ENCODE measurements at places on chromosomes 13 and 19.

DNA sequence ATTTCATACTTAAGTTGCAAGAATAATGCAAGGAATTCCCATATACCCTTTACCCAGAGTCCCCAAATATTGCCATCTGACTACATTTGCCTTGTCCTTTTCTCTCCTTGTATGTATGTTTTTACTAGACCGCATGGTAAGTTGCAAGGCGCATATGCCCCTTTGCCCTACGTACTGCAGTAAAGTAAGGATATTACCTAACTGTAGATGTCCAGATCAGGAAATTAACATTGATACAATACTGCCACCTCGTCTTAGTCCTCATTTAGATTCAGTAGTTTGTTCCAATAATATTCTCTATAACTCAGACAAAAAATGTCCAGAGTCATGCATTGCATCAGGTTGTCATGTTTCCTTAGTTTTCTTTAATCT, 9.3 kb downstream of the SAFB start:
- no peak for DNase-seq

- DNase-seq: no peak
Observed at GRCh38 chr19:14379294-14380065, 1.8 kb upstream of the ADGRE5 start.

DNA sequence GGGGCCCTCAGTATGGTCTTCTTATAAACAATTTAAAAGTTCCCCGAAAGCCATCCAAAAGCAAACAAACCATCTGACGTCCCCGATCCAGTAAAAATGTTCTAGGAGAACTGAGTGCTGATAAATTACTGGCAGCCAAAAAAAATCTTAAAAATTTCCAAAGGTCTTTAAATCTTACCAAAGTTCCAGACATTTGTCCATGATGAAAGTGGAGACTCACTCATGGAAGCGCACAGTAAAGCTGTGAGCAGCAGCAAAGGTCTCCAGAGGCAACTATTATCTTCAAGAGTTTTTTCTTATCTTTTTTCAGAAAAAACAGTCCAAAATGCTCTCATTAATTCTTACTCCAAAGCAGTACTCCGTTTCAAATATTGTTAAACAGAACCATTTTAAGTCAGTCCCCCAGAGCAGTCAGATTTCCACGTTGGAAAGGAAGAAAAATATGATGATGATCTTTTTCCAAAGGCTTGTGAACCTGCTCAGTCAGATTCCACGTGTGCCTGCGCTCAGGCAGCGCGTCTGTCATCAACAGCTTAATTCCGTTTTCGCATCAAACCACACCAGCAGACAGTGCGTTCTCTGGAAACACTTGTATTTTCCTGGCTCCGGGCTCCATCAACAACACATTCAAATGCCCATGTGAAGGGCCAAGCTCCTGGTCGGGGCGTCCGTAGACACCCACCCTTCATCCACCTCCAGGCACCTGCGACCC, 85.4 kb downstream of the COL4A1 start:
- DNase-seq: no peak

GRCh38 chr19:31316201-31316951, 32.9 kb downstream of the TSHZ3 start:
- DNase-seq: no peak

GRCh38 chr19:13095393-13095784, 7.3 kb downstream of the LYL1 start:
- DNase-seq: no peak

Measured in cerebellar nuclear complex (tissue), 1 donor.